ENCODE measurements at places on chromosomes 6 and 20.

- DNase-seq, result peak; percentile 55
Measured at GRCh38 chr20:2005831-2006426, 12.1 kb upstream of the PDYN start.

GRCh38 chr6:158086504-158087223 is 81.4 kb downstream of the SERAC1 start:
- peak; percentile 84 for DNase-seq

- DNase-seq, result no peak
Measured at GRCh38 chr20:47188540-47188939, 168.0 kb downstream of the ZMYND8 start.

GRCh38 chr20:17498641-17499040 is 32.5 kb downstream of the BFSP1 start:
- DNase-seq, result no peak

DNA sequence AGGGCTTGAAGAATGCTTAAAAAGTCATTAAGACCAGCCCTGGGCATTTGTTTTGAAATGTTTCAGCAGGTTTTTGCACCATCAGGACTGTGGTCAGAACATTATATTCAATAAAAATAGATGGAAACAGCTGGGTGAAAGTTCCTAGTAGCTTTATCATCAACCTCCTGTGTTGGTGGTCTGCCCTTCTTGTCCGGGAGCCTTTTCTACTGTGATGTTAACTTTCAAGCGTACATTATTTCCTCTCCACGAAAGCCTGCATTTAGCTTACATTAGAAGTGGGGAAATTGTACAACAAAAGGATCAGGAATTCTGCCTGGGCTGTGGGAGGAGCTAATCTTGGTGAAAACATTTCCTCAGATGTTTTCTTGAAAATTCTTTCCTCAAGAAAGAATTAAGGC is 71.1 kb downstream of the LAMA4 start:
- DNase-seq, result peak; percentile 82

- peak; percentile 73 for DNase-seq
Measured at GRCh38 chr6:68651011-68651985, 16.2 kb downstream of the ADGRB3 start.

GRCh38 chr6:164106345-164106769 is 691.8 kb downstream of the QKI start:
- DNase-seq, result peak; percentile 4

- DNase-seq, result peak; percentile 62
Measured at GRCh38 chr20:43669332-43669731, 2.4 kb downstream of the MYBL2 start.

DNA sequence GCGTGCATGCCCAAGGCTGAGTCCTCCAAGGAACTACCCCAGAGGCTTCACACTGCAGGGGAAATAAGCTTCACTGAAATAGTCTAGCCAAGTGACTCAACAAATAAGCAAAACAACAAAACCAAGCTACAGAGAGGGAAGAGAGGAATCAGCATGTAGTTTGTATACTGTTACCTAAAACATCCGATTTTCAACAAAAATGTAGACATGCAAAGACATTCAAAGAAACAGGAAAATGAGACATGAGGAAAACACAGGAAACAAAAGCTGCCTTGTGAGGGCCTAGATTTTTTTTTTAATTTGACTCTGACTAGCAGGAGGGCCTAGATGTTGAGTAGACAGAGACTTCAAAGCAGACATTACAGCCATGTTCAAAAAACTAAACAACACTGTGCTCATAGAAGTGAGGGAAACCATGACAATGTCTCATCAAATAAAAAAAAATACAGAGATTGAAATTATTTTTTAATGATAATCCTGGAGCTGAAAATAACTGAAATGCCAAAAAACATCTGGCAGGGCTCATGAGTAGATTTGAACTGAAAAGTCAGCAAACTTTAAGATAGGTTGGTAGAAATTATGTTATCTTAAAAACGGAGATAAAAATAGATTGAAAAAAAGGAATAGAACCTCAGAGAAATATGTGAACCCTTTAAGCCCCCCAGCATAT is 16.4 kb upstream of the KIF25 start:
- no peak for DNase-seq

DNA sequence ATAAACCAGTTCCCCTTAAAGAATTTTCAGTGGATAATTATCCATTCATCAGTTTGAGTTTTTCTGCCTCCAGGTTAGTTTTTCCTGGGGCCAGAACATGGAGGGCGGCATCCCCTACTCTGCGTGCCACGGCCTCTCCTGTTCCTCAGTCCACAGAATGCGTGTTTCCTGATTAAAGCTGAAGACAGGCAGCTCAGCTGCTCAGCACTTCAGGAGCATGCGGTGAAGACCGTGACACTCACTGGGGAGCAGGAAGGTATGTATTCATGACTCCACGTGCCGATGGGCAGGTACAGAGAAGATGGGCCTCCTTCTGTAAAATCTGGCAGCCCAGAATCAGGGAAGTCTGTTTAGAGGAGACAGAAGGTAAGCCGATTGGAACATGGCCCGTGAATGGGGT is 2.0 kb upstream of the THBS2 start:
- no peak for DNase-seq

- DNase-seq, result peak; percentile 33
Measured at GRCh38 chr20:6735942-6736845, 31.3 kb upstream of the BMP2 start.

Data from iris pigment epithelial cell (primary cell).